ENCODE measurements at places on chromosomes 12 and 14.
A peak's percentile ranks its signal among the peaks of the same experiment; 100 is the strongest.

DNA sequence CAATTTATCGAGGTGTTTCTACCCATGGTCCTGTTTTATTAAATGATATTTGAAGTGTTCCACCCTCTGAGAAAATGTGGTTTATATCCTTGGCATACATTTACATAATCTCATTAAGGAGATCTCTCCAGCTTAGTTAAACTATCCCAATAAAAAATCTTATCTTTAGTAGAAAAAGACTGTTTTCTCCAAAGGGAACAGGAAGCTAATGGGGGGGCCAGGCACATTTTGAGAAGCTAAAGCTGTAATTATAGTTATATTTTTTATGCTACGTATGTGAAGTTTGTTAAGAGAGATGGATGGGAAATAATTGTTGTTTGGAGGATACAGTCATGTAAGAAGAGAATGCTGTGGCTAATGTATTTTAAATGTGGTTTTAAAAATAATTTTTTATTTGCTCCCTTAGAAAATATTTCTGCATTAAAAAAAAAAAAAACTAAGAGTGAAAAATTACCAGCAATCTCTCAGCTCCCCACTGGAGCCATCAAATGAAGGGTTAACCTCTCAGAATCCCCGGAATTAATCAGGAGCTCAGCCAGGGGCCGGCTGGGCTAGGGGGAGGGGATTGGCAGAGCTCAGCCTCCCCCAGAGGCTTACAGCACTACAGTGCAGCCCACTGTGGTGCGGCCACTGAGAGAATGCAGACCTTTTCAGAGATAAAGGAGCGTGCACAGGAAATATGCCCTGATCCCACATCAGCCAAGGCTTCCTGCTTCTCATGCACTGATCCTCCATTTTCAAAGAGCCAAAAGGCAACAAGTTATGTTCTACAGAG is 185.8 kb downstream of the EGLN3 start:
- no peak for DNase-seq

- no peak for DNase-seq
These were observed 64.1 kb downstream of the E2F7 start for GRCh38 chr12:77001276-77001675.

DNA sequence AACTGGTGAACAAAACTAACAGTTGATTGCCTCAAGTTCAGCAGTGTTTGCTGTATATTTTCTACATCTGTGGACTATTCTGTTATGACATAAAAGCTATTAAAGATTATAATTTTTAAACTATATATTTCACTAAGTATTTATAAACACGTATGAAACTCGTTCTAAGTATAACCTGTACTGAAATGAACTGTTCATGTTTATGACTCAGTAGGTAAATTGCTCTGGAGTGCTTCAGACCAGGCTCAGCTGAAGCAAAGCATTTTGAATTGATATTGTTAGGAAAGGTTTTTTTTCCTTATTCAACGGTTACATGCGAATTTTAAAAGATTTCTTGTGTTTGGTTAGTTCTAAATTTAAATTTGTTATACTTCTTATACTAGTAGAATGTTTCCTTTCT is 151.3 kb downstream of the RAD51B start:
- DNase-seq = no peak

GRCh38 chr12:127596891-127597290 is 670.1 kb upstream of the TMEM132C start:
- no peak for DNase-seq

- no peak for DNase-seq
These were observed 685 bp downstream of the GRIN2B start for GRCh38 chr12:13980538-13981295.

- no peak for DNase-seq
These were observed 3.1 kb downstream of the SMOC1 start for GRCh38 chr14:69882116-69882864.

DNA sequence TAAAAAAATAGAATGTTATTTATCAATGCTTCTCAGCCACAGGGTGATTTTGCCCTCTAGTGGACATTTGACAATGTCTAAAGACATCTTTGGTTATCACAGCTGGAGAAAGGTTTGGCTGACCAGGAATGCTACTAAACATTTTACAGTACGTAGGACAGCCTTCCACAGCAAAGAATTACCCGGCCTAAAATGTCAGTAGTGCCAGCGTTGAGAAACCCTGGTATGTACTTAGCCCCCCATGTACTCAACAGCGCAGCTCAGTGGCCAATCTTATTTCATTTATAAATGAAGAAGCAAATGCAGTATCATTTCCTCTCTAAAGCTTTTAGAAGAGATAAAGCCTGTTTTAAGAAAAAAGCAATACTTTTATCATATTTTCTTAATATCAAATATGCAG is 5.8 kb downstream of the MARK3 start:
- peak; percentile 64 for DNase-seq

GRCh38 chr14:92455231-92455630 is 58.4 kb upstream of the RIN3 start:
- no peak for DNase-seq

DNA sequence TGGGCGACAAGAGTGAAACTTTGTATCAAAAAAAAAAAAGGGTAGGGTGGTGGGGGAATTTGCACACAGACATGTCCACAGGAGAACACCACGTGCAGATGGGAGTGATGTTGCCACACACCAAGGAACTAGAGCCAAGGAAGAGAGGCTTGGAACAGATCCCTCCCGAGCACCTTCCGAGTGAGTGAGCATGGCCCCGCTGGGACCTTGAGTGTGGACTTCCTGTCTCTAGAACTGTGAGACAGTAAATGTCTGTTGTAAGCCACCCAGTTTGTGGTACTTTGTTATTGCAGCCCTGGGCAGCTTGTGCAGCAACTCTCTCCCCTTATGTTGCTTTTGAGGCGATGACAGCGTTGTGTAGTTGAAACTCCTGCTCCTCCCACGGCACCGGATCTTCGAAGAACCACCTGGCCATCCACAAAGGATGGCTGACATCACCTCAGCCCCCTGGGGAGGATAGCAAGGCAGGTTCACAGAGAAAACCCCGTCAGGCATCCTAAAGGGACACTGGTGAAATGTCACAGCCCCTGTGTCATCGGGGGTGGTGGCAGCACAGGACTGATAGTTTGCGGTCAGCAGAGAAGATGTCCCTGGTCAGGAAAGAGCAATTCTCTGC is 54.7 kb upstream of the PLEKHG3 start:
- DNase-seq = no peak

DNA sequence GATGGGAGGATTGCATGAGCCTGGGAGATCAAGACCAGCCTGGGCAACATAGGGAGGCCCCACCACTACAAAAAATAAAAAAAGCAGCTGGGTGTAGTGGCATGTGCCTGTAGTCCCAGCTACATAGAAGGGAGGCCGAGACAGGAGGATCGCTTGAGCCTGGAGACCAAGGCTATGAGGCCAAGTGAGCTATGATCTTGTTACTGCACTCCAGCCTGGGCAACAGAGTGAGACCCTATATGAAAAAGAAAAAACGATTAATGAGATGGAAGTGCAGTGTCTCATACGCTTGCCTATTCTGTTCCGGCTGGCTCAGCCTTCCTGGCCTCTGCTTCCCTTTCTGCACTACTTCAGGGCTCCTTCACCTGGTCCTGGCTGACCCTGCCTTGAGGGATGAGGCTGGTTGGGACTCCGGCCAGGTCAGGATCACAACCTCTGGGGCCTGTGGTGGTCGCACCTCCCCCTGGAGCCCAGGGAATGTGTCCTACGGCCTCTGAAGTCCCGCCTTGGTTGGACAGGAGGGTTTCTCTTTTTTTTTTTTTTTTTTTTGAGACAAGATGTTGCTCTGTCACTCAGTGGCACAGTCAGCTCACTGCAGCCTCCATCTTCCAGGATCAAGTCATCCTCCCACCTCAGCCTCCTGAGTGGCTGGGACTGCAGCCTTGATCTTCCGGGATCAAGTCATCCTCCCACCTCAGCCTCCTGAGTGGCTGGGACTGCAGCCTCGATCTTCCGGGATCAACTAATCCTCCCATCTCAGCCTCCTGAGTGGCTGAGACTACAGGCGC is 10.7 kb downstream of the TEDC1 start:
- DNase-seq = no peak

- DNase-seq = no peak
These were observed 474.7 kb downstream of the SLC16A7 start for GRCh38 chr12:60070552-60070951.

- DNase-seq = no peak
These were observed 325.8 kb upstream of the DIO3 start for GRCh38 chr14:101235335-101236103.

DNA sequence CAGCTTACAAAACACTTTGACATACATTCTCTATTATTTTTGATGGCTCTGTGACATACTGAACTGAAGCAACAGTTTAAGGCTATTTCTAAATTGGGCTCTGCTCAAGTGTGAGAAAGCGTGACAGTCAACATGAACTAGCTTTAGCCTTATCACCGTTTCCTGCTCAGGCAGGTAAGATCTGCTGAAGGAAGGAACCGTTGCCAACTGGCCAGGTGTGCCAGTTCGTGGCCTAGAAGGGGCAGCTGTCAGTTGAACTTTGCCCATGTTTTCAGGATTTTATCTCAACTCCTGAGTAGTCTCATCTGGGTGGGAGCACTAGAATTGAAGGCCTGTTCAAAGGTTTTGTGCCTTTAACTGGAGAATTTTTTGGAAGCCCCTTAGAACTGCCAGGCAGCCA is 79.5 kb downstream of the ETV6 start:
- DNase-seq = no peak

DNA sequence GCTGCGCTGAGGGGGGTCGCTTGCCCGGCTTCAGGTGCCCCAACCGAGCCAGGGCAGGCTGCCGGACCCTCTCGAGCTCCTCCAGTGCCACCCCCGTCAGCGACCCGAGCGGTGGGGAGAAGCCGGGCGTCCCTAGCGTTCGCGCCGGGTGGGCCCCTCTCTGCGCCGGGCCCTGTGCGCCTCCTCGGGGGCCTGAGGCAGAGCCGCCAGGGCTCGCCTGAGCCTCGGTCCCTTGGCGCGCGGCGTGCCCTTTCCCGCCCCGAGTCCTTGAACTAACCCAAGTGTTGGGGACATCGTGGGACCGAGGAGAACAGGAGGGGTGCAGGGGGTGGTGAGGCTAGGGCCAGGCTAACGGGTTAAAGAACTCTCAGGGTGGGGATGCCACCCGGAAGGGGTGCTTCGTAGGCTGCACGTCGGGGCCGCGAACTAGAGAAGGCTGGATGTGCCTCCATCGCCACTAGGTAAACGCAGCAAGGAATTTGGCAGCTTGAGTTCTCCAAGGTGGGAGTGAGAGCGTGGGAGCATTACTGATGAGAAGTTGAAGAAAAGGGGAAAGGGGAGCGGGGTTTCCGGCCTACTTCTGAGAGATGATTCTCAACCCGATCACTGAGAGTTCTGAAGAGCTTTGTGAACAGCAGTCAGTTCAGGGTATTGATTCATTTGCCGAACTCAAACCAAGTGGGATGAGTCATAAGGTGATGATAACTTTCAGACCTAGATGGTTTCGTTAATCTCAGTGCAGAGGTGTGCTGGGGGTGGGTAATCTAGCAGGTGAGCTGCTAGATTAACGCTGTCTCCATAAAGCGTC is 618 bp downstream of the RNF34 start:
- DNase-seq = peak; percentile 82

DNA sequence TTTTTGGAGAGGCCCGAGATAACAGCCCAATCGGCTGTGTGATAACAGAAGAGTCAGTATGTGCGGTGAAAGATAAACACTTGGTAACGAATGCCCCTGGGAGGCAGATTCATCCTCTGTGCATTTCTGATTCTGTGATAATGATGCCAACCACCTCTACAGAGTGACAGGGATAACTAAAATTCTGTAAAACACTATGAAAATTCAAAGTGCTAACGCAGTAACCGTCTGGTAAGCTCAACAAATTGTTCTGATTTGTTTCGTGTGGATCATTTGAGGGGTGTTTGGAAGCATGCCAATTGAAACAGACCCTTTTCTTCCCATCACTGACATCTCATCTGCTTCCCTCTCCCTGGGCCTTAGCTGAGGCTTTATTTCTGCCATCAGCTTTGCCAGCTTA is 76.3 kb downstream of the ESR2 start:
- DNase-seq = no peak

DNA sequence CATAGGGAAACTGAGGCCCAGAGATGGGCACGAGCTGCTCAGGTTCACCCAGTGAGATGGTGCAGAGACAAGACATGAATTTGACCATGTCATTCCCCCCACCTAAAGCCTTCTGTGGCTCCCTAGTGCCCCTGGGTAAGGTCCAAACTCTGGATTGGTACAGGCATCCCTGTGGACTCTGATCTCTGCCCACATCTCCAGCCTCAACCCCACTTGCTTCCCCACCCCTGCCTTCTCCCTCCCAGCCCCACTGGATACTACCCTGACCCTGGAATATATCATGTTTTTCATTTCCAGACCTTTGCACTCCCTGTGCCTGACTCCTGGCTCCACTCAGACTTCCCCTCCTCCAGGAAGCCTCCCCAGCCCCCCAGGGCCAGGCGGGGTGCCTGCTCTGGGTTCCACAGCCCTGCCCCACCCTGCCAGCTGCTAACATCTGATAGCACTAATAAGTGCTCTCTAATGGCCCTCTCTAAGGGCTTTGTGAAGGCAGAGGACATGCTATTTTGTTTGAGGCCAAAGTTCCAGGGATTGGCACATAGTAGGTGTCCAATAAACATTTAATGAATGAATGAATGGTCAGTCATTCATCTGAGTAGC is 1.1 kb upstream of the SDSL start:
- DNase-seq = no peak

- DNase-seq = no peak
These were observed 684 bp upstream of the ABCB9 start for GRCh38 chr12:122966743-122967550.

DNA sequence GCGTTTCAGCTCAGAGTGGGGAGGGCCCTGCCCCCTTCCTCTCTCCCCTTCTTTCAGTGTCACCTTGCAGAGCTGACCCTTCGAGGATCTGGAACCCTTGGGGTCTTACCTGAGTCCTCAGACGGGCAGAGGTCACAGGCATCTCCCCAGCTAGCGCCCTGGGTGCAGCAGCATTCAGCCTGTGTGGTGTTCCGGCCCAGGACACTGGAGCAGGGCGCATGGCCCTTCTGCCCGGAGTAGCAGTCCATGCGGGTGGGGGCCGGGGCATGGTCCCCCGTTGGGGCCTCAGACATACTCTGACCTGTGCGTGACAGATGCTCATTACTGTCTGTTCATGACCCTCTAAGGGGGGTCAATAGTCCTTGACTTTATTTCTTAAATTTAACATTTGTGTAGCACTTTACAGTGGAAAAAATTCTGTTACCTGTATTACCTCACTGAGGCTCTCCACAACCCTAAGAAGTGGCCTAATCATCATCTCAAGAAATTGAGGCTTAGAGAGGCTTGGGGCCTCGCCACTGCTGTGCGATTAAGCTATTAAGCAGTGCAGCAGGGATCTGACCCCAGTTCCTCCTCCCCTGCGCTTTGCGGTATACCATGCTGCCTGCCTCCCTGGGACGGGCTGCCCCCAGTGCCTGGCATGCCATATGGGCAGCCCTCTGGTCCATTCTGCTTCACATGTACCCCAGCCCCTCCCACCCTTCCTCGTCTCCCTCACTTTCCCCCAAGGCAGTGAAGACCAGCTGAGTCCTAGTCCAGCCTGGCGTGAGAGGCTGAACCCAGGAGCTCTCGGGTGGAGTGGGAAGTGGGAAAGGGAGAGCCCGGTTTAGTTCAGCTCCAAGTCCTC is 11.5 kb downstream of the ISCA2 start:
- DNase-seq = no peak

GRCh38 chr12:124609041-124609989 is 41.9 kb upstream of the NCOR2 start:
- peak; percentile 85 for DNase-seq
